ENCODE measurements at places on chromosomes 6 and 20.

DNA sequence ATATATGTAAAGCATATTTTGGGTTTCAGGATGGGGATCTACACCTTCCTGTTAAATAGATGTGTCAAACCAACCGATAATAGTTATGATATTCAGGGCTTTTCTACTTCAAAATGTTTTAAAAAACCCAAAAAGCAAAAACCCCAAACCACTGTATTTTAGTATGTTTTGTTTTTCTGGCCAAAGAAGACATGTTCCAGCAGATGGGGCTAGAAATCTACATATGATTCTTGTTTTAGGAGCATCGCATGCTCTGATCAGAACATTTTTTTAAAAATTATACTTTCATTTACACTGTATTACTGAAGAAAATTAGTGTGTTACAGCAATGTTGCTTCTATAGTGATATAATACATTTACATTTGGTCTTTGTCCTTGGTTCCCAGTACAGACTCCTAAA lies 11.0 kb downstream of the RMND1 start:
- DNase-seq: no peak

DNA sequence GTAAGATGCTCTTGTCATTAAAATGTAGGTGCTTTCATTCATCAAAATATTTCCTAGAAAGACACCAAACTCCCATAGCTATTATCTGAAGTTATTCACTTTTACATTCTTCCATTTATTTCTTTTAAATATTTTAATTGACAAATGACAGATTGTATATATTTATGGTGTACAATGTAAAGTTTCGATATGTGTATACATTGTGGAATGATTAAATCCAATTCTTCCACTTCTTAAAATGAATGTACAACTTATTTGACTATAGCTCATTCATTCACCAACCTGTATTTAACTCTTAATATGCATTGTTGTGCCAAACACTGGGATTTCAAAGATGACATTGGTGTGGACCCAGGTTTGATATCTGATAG lies 41.0 kb downstream of the CCN2 start:
- no peak for DNase-seq

- no peak for DNase-seq
These were observed 37.0 kb downstream of the AKIRIN2 start for GRCh38 chr6:87664921-87665485.

DNA sequence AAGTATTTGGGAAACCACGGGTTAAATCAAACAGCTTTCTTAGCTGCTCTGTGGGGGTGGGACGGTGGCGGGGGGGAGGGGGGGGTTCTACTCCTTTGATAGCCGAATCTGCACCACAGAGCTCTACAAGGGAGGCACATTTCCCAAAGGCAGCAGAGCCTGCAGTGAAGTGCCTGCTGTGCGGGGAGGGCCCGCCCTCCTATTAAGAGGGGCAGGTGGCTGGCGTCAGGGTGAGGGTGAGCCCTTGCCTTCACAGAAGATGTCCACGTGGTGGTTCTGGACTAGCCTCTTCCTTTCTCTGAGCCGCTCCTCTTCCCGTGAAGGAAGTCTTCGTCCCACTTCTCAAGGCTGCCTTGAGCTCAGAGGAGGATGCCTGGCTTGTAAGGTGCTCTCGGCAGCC lies 174.9 kb upstream of the THBS2 start:
- no peak for DNase-seq

GRCh38 chr6:5552243-5552642 lies 290.9 kb downstream of the FARS2 start:
- no peak for DNase-seq

DNA sequence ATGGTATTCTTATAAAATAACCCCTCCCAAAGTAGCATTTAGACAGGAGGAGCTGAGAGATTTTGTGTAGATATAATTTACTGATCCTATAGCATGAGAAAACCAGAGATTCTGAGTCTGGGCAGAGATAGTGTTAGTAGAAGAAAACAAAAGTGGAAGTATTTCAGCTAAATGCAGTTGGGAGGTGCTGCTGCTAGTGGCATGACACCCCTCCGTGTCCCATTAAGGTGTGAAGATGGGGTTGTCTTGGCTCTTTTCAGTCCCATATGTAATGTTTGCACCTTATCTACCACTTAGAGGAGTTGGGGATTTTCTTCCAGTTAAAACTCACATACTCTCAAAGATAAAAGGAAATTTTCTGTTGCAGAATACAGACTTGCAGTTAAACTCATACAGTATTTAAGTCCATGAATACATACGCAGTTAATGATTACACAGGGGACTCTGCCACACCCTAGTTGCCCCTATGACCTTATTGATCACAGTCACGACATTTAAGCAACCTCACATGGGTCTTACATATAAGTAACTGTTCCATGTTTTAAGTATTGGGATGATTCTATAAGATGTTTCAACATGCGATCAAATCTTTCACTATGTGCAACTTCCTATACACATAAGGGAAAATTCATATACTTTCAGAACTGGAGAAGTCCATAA lies 11.5 kb downstream of the TAAR2 start:
- no peak for DNase-seq

DNA sequence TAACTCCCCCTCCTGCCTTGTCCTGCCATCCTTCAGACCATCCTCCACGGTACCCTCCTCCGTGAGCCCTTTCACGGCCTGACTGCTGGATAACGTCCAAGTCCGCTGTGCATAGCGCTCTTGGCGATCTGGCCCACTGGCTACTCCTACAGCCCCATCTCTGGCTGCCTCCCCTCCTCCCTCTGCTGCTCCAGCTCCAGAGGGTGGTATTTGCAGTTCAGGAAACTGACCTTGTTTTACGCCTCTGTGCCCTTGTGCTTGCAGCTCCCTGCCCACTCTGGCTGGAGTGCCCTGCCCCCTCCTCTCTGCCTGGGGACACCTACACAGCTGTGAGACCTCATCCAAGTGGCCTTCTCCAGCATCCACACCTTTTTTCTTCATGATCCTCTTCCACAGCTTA lies 6.5 kb upstream of the RREB1 start:
- DNase-seq: no peak

- DNase-seq: no peak
These were observed 15.7 kb downstream of the ADISSP start for GRCh38 chr20:3751675-3752385.

DNA sequence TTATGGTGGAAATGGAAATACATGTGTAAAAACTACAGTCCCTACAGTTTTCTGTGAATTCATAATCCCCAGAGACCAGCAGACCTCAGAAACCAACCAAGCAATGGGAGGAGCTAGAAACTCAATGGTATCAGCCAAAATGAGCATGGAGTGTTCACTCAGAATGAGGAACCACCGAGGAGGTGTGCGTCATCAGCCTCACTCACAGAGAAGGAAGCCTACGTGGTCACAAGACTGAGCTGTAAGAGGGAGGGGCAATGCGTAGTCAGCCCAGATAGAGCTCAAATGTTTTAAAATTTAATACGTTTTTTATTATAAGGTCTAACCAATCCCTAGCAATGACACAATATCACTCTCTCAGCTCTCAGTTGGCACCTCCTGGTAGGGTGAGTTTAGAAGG lies 17.4 kb downstream of the MYLK4 start:
- DNase-seq: no peak

DNA sequence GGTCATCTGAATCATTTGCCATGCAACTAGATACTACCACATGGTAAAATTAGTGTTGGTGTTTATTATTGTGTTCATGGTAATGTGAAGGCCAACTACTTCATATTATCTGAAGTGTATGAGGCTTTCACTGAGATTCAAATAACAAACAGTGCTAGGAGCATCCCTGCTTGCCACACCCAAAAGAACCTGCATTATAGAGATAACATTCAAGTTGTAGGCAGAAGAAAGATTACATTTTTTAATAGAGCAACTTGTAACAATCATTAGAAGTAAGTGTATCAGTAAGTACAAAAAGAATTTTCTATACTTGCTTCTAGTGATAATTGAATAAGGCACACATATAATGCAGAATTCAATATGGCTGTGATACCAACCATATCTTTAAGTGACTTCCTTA lies 49.8 kb downstream of the BCKDHB start:
- DNase-seq: no peak

DNA sequence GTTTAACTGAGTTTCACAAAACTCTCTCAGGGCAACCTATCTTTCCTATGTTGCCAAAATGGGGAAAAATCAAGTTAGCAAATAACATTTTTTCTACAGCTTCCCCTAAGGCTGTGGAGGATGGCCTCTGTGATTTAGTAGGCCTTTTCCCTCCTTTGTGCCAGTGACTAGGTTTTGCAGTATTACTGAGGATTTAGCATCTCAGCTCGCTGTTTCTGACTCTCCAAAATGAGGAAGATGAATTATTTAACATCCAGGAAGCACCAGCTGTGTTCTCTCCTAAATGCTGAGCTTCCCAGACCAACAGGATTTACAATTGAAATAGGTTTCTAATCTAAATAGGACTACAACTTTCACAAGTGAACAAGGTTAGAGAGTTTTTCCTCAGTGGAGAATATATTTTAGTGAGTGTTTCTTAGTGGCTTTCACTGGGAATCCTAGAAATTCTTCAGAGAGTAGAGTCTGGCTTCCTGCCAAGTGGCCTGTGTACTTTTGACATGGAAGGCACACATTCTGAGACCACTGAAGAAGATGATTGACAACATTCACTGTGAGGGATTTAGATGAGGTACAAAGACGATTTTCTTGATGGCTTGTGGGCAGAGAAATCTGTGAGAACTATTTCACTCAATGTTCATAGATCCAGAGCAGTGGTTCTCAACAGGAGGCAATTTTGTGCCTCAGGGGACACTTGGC lies 62.4 kb downstream of the PTCHD4 start:
- DNase-seq: no peak

- DNase-seq: no peak
These were observed 43.9 kb downstream of the INSM1 start for GRCh38 chr20:20411836-20412235.

GRCh38 chr20:46144432-46145025 lies 26.4 kb downstream of the CD40 start:
- no peak for DNase-seq

- no peak for DNase-seq
These were observed 15.2 kb downstream of the NKX2-2 start for GRCh38 chr20:21498635-21499034.

DNA sequence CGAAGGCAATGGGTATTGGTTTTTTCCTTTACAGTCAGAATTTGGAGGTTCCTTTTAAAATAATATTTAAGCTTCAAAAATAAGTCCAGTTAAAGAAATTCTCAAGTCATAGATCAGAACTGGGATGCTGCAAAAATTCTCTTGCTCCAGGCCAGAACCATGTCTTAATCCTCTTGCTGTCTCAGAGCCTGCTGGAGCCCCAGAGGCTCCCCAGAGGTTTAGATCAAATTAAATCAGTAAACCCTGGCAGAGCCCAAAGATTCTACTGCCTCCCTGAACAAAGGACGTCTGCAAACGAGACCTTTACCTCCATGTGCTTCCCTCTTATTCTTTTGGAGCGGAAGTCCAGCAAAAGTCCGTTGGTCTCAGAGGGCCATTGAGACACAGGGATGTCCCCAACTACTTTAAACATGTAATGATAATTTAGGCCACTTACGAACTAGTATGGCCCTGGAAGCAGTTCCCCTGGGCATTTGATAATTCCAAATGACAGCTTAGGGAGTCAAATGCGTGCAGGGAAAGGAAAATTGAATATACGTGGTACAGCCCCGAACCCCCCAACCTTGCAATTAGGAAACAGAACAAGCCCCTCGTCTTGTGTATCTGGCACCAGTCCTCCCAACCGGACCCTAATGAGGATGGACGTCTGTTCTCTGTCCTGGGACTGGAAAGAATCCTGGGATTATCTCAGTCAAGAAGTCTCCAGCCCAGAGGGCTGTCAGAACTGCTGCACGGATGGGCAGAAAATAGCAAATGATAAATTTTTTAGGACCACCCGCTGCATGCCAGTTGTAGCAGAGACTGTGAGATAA lies 31.5 kb downstream of the SULF2 start:
- DNase-seq: no peak

DNA sequence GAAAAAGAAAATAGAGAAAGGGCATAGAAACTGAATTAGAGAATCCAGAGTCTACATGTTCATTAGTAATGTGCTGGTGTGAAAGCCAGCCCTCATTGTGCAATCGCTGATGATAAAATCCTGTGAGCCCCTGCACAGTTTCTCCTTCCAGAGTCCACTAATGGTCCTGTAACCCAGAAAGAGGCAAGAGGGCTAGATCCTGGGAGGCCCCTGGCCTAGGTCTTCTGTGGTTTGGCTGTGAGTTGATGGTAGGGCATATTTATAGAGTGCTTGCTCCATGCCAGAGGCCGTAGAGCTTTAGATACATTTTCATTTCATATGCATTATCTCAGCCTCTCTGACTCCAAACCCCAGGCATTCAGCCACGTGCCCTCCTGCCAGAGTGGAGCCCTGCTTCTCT lies 94.9 kb upstream of the MTHFD1L start:
- DNase-seq: no peak

DNA sequence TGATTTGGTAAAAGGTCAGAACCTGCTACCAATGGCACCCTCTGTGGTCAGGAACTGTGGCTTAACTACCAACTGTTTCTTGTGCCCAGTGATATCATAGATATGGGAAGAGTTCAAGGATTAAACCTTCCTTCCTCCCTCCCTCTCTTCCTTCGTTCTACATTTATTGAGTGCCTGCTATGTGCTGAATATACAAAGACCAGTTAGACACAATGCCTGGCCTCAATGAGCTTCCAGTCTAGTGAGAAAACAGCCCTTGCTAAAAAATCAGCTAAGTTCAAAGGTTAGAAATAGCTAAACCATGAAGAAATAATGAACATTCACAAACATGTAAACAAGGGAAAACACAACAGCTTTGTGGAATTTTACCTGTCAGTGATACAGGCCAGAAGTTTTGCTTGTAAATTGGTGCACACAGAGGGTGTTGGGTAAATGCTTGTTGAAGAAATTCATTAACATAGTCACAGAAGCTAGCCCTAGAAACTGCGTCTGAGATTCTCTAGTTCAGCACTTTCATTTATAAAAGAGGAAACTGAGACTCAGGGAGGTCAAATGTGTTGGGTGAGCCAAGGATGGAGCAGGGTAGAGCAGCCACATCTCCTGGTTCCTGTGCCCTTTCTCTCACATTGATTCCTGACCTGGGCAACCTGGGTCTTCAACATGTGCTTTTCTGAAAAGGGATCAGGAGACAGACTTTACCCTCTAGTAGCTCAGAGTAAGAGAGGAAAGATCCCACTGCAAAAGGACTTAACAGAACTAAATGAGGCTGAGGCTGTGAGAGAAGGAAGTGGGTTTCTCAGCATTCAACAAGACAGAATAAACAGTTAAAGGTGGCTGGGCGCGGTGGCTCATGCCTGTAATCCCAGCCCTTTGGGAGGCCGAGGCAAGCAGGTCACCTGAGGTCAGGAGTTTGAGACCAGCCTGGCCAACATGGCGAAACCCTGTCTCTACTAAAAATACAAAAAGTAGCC lies 14.4 kb upstream of the FOXO3 start:
- no peak for DNase-seq

DNA sequence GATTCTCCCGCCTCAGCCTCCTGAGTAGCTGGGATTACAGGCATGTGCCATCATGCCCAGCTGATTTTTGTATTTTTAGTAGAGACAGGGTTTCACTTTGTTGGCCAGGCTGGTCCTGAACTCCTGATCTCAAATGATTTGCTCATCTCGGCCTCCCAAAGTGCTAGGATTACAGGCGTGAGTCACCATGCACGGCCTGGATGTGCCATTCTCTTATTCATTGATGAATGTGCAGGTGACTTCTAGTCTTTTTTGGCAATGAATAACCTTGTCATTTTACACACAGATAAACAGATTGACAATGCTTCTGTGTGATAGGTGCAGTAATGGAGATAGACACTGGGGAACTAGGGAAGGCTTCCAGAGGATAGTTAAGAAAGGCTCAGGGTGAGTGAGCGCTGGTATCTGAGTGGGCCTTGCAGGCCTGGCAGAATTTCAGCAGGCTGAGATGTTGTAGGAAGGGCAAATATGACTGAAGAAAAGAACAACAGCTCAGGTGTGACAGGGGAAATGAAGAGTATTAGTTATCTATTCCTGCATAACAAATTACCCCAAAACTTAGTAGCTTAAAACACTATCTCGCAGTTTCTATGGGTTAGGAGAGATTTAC lies 23.3 kb downstream of the PPARD start:
- no peak for DNase-seq
